ENCODE measurements at places on chromosomes 5 and 9. TPM values are rescaled to one million over a fixed set of nuclear protein-coding genes. Genes with fewer than 3 reads are reported as not detected.

The PKD2L2 gene
- under 0.01 TPM for total RNA-seq

DNA sequence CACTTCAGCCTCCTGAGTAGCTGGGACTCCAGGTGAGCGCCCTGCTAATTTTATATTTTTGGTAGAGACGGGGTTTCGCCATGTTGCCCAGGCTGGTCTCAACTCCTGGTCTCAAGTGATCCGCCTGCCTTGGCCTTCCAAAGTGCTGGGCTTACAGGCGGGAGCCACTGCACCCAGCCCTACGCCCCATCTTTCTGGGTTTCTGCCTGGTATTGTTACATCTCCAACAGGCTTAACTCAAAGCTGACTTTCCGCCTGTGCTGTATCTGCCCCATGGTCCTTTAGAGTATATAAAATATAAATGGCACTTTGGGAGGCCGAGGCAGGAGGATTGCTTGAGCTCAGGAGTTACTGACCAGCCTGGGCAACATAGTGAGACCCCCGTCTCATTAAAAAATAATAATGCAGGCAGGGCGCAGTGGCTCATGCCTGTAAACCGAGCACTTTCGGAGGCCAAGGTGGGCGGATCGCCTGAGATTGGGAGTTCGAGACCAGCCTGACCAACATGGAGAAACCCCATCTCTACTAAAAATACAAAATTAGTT is 36.5 kb upstream of the GLDC start:
- DNase-seq = no peak

DNA sequence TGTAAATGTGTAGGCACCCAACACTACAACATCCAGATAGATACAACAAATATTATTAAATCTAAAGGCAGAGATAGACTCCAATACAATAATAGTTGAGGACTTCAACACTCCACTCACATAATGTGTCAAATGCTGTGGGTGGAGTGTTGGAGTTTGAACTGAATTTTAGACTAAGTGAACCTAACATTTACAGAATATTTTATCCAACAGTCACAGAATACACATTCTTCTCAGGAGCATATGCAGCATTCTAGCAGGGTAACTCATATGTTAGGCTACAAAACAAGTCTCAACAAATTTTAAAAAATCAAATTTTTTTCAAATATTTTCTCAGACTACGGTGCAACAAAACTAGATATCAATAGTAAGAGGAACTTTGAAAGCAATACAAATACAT is 648.7 kb upstream of the CDH18 start:
- no peak for DNase-seq

- peak; percentile 22 for DNase-seq
Measured at GRCh38 chr9:7536310-7536939, 263.2 kb downstream of the DMAC1 start.

The TCERG1 gene
- 43.6 TPM for total RNA-seq

GRCh38 chr9:18668944-18669343 is 195.0 kb downstream of the ADAMTSL1 start:
- no peak for DNase-seq

GRCh38 chr5:153515301-153515700 is 24.8 kb downstream of the GRIA1 start:
- DNase-seq = no peak

- no peak for DNase-seq
Measured at GRCh38 chr5:9209846-9210492, 335.9 kb downstream of the SEMA5A start.

DNA sequence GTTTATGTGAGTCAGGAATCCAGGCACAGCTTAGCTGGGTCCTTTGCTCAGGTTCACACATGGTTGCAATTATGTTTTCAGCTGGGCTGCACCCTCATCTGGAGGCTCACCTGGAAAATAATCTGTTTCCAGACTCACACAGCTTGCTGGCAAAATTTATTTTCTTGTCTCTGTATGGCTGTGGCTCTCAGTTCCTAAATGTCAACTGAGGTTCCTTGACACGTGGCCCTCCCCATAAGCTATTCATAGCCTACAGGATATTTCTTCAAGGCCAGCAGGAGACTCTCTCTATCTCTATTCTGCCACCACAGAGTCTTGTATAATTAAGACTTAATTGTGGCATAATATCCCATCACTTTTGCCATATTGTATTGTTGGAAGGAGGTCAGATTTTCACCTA is 732.0 kb downstream of the CDH18 start:
- no peak for DNase-seq

GRCh38 chr5:87195104-87195591 is 72.5 kb upstream of the RASA1 start:
- peak; percentile 71 for DNase-seq

The TMEM174 gene
- total RNA-seq = not detected

GRCh38 chr5:8906303-8906967 is 639.4 kb downstream of the SEMA5A start:
- peak; percentile 64 for DNase-seq

GRCh38 chr5:11396917-11397316 is 507.3 kb downstream of the CTNND2 start:
- DNase-seq = no peak

GRCh38 chr9:87238545-87238944 is 259.1 kb upstream of the DAPK1 start:
- peak; percentile 44 for DNase-seq

- DNase-seq = peak; percentile 43
Measured at GRCh38 chr9:112271466-112272098, 61.8 kb downstream of the PTBP3 start.

GRCh38 chr5:162990856-162991497 is 446.4 kb upstream of the CCNG1 start:
- no peak for DNase-seq

The RNF183 gene
- total RNA-seq = not detected

GRCh38 chr5:64973215-64973614 is 204.5 kb downstream of the CWC27 start:
- no peak for DNase-seq

The ASTN2 gene
- total RNA-seq = 4.7 TPM

DNA sequence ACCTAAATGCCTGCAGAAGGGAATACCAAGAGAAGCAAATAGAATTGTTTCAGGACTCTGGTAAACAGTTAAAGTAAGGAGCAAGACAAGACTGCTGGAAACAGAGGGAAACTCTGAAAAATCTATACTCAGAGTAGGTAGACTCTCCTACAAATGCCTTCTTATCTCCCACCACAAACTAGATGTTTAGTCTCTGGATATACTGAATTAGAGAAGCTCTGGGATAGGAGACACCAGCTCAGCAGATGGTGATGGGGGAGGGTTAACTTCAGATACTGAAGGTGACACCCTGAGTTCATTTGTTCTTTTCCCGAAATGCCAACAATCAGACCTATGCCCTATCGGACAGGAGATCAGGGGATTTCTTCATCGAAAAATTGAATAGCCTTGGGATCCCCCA is 54.1 kb upstream of the CHD1 start:
- no peak for DNase-seq

The SERF1A gene
- total RNA-seq = 14.1 TPM

The TRAF2 gene
- total RNA-seq = 6.8 TPM

The FBP2 gene
- not detected for total RNA-seq

The PTPN3 gene
- 2.9 TPM for total RNA-seq

The OR1Q1 gene
- not detected for total RNA-seq

The ZNF883 gene
- 7.2 TPM for total RNA-seq

DNA sequence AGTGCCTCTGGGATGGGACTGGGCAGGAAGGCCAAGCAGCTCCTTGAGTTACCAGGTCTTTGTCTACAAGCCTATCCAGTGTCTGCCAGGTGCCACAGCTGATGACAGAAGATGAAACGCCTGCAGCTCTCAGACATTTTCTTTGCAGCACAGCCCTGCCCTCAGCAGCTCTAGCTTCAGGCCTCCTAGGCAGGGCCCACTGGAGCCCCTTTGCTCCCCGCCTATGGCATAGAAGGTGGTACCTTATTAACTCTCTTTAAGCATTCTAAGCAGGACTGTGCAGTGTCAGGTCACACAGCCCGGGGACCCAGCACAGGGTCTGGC is 1.3 kb upstream of the SKP1 start:
- no peak for DNase-seq
